ENCODE measurements at places on chromosomes 6 and 20. TPM values are rescaled to one million over a fixed set of nuclear protein-coding genes. Genes with fewer than 3 reads are reported as not detected.

GRCh38 chr20:24522452-24523330 is 53.3 kb downstream of the SYNDIG1 start:
- no peak for DNase-seq

GRCh38 chr6:44255105-44255808 is 2.1 kb downstream of the SLC35B2 start:
- no peak for DNase-seq

DNA sequence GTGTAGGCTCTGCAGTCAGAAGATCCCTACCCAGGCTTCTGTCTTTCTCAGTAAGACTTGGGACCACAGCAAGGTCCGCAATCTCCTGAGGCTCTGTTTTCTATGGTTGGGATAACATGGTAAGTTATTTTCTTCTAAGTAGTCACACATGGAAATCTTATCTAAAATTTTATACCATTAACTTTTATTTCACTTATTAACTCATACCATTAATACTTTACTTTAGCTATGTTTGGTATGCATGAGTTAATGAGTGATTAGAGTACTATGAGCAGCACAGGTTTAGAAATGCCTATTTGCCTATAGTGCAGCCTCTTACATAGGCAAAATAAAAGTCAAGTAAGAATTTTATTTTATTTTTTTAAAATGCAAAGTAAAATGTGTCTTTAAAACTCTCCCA is 27.2 kb downstream of the GINM1 start:
- no peak for DNase-seq

DNA sequence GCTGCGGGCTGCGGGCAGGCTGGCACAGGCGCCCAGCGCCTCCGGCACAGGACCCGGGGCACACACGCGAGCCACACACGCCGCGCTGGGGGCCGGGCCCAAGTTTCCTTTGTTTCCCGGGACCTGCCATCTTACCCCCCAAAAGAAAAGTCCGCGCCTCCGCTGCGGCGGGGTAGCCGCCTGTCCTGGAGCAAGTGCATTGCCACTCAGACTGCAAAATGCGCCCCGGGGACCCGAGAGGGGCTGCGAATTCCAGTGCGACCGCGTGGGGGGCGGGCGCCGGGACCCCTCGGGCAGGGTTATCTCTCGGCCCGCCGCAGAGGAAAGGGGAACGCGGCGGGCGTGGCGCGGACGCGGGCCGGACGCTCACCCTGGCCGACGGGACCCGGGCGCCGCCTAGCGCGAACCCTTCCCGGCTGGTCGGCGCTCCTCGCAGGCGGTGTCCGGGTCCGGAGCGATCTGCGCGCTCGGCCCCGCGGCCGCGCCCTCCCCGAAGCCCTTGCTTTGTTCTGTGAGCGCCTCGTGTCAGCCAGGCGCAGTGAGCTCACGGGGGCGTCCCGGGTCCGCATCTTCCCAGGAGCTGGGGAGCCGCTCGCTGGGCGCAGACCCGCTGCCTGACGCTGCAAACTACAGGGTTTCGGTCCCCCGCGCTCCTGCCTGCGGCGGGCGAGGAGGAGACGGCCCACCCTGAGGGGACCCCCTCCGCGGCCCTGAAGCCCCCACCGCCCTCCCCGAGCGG is 639 bp upstream of the CD24 start:
- DNase-seq: no peak

- peak; percentile 31 for DNase-seq
Measured at GRCh38 chr6:85574932-85575598, 18.6 kb downstream of the SNX14 start.

GRCh38 chr6:109762769-109763441 is 71.8 kb downstream of the FIG4 start:
- DNase-seq: peak; percentile 88

DNA sequence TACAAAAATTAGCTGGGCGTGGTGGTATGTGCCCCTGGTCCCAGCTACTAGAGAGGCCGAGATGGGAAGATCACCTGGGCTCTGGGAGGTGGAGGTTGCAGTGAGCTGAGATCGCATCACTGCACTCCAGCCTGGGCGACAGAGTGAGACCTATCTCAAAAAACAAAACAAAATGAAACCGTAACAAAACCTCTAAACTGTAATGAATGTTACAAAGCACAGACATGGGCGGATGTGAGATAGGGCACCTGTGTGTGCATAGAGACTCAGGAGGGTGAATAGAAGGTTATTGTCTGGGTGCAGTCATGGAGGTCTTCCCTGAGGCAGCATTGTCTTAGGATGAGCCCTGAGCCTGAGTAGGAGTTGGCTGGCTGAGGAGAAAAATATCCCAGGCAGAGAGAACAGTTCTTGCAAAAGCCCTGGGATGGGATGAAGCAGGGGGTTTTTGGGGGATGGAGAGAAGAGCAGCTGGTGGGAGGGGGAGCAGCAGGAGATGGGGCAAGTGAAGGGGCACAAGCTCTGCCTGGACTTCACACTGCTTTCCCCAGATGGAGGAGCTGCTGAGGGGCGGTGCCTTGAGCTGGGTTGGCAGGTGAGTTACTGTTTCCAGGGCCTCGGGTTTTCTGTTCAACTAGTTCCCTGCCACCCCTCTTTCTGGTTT is 5.2 kb downstream of the BCAS4 start:
- no peak for DNase-seq

SIRPB1 gene
- not detected for total RNA-seq

DNA sequence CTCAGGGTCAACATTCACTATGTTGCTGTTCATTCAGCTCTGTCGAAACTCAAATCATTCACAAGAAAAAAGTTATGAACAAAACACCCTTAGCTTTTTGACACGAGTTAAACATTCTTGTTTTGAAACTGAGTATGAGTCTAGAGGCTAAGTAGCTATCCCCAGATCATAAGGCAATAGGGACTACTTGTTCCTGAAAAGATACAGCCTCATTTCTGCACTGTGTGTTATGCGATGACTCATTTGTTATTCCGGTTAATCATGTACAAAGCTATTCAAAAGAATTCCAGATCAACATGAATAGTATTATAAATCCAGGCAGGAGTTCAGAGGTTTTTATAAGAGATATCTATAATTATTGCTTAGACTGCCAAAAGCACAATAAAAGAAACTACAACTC is 908.0 kb downstream of the QKI start:
- peak; percentile 90 for DNase-seq

- DNase-seq: no peak
Measured at GRCh38 chr20:63961664-63962425, 5.6 kb upstream of the UCKL1 start.

- DNase-seq: no peak
Measured at GRCh38 chr20:60009826-60010616, 51.8 kb downstream of the CDH26 start.

DNA sequence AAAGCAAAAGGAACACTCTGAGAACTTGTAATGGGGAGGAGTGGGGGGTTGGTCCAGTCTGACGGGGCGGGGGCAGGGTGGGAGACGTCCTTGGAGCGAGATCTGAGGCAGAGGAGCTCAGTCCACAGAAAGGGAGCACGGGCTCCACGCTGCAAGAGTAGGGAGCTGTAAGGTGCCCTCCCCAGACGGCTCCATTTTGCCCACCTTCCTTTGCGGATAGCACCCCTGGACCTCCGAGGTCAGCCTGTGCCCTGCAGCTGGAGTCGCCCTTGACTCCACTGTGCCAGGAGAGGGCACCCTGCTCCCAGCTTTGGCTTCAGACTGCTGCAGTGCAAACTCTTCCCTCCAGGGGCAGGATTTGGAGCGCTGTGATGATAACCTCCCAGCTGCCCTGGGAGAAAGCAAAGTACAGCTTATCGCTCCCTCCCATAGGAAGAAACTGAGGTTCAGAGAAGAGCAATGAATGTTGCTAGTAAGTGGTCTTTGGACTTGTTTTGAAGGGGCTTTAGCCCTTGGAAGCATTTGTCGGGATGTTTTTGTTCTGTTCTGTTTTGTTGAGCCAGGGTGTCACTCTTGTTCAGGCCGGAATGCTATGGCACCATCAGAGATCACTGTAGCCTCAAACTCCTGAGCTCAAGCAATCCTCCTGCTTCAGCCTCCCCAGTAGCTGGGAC is 9.5 kb upstream of the AHCY start:
- peak; percentile 86 for DNase-seq

GRCh38 chr20:20293691-20294385 is 74.1 kb upstream of the INSM1 start:
- DNase-seq: no peak

ANKRD6 gene
- 18.1 TPM for total RNA-seq

DNA sequence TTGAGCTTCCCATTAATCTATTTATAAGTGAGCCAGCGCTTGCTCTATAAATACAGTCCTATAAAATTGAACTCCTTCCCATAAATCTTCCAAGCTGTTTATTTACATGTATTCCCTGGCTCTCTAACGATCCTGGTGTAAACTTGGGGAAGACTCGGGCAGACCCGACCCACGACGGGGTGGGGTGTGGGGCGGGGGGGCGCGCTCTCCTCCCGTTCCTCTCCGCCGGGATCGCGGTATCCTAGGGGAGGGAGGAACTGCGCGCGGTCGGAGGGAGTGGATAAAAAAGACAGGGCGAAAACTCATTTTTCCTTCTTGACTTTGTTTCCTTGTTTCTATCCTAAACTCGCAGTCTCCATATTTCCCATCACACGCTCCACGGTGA is 31.1 kb downstream of the TFAP2B start:
- no peak for DNase-seq

ZNF451 gene
- 70.4 TPM for total RNA-seq

DNA sequence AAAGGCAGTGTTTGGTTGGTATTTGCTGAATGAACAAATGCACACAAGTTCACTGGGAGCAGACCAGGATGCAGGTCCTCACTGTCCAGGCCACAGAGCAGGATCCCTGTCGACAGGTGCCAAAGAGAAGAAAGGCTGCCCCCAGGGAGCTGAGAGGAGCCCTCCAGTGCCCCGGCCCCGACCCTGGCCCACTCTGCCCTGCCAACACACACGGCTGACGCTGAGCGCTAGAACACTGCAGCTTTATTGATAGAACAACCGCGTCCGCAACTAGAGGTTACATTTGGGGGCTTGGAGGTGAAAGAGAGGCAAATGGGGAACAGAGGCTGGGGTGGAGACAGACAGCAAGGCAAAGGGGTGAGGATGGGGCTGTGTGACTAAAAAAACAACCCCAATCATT is 65.4 kb downstream of the MDGA1 start:
- DNase-seq: no peak

DNA sequence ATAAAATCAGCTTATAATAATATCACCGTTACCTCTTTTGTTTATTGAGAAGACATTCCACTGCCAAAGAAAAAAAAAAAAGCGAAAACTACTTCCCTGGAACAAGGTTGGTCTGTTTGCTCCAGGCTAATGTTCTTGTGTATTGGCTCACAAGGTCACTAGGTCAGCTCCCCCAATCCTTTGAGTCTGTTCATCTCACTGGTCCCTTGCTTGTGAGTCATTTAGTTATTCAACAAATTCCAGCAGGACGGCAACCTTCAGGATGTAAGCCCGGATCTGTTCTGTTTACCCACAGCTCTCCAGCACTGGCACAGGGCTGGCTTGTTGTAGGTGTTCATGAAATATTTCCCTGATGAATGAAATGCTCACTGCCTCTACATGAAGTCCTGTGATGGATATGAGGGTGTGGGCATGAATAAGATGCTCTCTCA is 3.3 kb downstream of the ARHGAP40 start:
- no peak for DNase-seq

LY6G5C gene
- 1.1 TPM for total RNA-seq

TRIM31 gene
- total RNA-seq: not detected

ZSWIM3 gene
- 4.3 TPM for total RNA-seq

All from fibroblast of the aortic adventitia (primary cell).